Progenitor cell of endocrine pancreas (in vitro differentiated cells): ENCODE measurements at places on chromosomes 2 and 18. TPM values are rescaled to one million over a fixed set of nuclear protein-coding genes. Genes with fewer than 3 reads are reported as not detected.
A peak's percentile ranks its signal among the peaks of the same experiment; 100 is the strongest.

GRCh38 chr18:61988100-61988499 is 95.3 kb upstream of the RNF152 start:
- H3K4me3 ChIP-seq = no peak overlapping the region
- H3K27me3 ChIP-seq = no peaks in the 10 kb centered on the region
- H3K4me1 ChIP-seq = no peaks in the 10 kb centered on the region
- no peak for DNase-seq
- no peak overlapping the region for H3K27ac ChIP-seq
- H3K36me3 ChIP-seq = no peaks in the 10 kb centered on the region

DNA sequence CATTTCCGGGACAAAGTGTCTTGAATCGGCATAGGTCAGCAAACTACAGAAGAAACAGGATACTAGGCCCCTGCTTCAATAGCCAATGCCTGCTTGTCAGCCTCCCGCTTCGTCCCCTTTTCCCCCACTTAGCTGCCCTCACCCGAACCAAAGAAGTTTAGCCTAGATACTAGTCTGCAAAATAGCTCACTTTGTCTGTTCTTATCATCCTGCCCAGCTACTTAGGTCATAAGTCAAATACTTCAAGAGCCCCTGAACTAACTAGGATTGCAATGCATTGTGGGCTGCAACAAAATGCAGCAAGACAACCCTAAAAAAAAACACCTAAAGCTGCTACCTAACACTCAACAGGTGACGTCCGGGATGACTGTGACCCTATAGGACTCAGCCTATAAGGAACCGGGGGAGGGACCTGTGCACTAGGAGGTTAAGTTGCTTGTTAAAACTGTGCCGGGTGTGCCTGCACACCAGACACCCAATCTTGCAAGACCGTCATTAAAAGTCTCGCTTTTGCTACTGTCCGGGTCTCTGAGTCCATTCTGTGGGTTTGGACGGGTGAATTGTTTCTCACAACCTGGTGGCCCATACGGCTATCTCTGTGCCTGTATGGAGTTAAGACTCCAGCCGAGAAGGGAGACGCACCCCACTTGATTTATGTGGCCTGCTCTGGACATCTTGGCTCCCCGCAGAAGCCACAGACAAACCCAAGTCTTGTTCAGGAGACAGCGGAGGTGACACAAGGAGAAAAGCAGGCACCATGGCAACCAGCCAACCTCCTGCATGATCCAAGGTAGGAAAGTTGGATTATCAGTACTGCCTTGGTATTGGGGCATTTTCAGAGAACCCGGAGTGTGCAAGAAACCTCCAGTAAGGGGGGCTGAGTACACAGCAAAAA is 105.9 kb downstream of the HIBCH start:
- peaks cover 4% of the 10 kb centered on the region for H3K4me1 ChIP-seq
- no peak overlapping the region for H3K27ac ChIP-seq

GRCh38 chr2:226508683-226509082 is 290.9 kb downstream of the IRS1 start:
- H3K4me3 ChIP-seq = no peak overlapping the region
- no peak overlapping the region for H3K27ac ChIP-seq
- no peak for DNase-seq
- no peaks in the 10 kb centered on the region for H3K36me3 ChIP-seq

DNA sequence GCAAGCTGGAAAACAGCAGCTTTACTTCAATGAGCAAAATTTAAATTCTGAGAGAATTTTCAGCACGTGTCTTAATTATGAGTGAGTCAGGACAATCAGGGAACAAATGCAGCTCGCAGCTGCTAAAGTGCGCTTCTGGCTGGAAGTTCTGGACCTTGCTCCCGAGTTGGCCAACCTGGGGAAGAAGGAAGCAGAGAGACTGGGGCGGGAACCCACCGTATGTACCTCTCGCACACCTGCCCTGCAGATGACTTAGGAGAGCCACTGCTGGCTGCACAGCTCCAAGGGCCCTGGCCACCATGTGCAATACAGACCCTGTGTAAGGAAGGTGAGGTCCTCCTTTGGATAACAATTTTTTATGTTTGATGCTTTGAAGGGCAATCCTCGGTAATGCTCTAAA is 42.4 kb downstream of the REEP1 start:
- H3K27ac ChIP-seq = no peak overlapping the region
- peaks cover 2% of the 10 kb centered on the region for H3K4me1 ChIP-seq
- DNase-seq = no peak
- H3K27me3 ChIP-seq = no peaks in the 10 kb centered on the region
- H3K36me3 ChIP-seq = no peaks in the 10 kb centered on the region

- DNase-seq = no peak
- H3K36me3 ChIP-seq = no peaks in the 10 kb centered on the region
- no peak overlapping the region for H3K27ac ChIP-seq
- no peak overlapping the region for H3K4me3 ChIP-seq
- peaks cover 38% of the 10 kb centered on the region for H3K27me3 ChIP-seq
Measured at GRCh38 chr2:104654811-104655210, 199.1 kb upstream of the POU3F3 start.

DNA sequence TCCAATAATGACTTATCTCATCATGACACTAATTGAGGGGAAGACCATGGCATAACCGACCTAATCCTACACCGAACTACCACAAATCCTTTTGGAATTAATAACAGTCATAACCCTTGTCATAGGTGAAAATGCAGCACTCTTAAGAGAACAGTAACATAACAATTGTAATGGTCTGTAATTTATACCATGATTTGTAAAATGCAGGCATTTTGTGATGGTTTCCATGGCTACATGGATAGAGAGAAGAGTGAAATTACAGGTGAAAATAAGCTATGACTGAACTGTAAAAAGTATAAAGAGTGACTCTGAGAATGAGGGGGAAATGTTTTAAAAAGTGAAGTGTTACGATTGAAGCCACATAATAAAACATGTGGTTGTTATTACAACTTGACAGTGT is 494.1 kb upstream of the SLC39A10 start:
- DNase-seq = no peak
- H3K27me3 ChIP-seq = no peaks in the 10 kb centered on the region
- no peak overlapping the region for H3K4me3 ChIP-seq
- peaks cover 3% of the 10 kb centered on the region for H3K4me1 ChIP-seq

DNA sequence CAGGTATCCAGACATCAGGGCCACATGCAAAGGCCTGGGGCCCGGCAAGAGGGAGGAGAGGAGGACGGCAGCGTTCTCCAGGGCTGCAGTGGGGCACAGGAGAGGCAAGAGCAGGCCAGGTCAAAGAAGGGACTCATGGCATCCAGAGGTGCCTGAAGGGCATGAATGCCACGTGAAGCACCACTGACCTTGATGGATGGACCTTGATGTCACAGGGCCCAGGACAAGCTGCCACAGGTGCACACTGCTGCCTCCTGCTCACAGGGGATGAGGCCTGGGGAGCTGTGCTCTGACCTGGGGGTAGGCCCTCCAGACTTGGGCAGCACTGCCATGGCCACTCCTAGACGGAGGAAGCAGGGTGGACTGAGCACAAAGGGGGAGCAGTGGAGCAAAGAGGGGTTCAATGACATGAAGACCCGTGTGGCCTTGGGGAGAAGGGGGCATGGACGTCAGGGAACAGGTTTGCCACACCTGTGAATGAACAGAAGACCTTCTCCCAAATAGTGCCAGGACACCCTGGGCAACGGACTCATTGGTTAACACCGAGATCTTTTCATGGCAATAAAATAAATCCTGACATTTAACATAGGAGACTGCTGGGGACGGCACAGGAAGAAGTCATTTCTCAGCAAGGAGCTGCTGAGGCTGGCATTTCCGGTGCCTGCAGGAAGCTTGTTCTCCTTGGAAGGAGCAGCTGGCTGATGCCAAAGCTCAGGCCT is 65.6 kb downstream of the EMX1 start:
- DNase-seq = no peak
- H3K4me1 ChIP-seq = peaks cover 70% of the 10 kb centered on the region
- peaks cover 2% of the 10 kb centered on the region for H3K36me3 ChIP-seq

DNA sequence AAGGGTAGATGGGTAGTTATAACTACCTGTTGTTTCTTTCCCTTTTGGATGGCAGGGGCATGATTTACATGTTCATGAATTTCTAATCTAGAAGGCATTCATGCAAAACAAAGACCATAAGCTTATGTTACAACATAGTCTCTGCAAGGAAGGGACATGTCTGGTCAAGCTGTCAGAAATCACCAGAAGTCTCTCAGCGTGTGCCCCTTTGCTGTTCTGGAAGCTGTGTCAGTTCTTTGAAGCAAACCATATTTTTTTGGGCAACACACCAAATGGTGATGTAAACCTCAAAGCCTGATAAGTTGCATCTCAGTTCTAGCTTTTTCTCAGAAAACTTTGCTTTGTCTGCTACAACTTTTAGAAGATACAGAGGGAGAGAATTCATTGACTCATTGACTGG is 173.5 kb upstream of the CTAGE1 start:
- H3K27me3 ChIP-seq = peaks cover 4% of the 10 kb centered on the region
- DNase-seq = no peak
- no peaks in the 10 kb centered on the region for H3K4me1 ChIP-seq
- H3K27ac ChIP-seq = no peak overlapping the region
- H3K36me3 ChIP-seq = no peaks in the 10 kb centered on the region

DNA sequence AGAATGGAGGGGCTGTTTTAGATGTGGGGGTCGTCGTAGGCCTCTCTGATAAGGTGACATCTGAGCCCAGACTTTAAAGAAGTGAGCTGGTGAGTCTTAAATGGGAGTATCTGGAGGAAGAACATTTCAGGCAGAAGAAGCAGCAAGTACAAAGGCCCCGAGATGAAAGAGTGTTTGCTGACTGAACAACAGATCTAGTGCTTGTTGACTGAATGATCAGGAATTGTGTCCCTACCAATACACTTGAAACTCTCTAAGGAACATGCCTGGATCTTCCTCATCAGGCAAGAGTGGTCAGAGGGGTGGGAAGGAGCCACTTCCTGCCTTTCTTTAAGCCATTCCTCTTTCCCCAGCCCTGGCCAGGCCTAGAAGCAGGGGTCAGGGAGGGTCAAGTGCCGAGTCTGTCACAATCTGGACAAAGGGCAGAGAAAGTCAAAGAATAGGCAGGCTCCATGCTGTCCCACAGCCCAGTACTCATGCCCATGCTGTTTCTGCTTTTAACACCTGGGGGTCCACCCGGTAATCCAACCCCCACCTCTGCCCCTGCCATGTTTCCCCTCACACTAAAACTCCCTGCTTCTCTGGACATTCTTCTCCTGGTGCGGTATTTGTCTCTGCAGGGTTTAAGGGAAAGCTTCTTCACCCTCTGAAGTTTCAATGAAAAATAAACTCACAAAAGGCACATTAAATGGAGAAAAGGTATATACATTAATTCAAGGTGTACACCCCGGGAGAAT is 3.0 kb upstream of the TMEM37 start:
- peaks cover 59% of the 10 kb centered on the region for H3K4me1 ChIP-seq
- H3K36me3 ChIP-seq = no peaks in the 10 kb centered on the region
- DNase-seq = no peak
- no peak overlapping the region for H3K27ac ChIP-seq
- no peak overlapping the region for H3K4me3 ChIP-seq

- peaks cover 8% of the 10 kb centered on the region for H3K36me3 ChIP-seq
- no peak for DNase-seq
- H3K4me3 ChIP-seq = no peak overlapping the region
- H3K27me3 ChIP-seq = no peaks in the 10 kb centered on the region
- no peak overlapping the region for H3K27ac ChIP-seq
- peaks cover 37% of the 10 kb centered on the region for H3K4me1 ChIP-seq
Measured at GRCh38 chr18:50155406-50155805, 39.5 kb downstream of the MYO5B start.

GRCh38 chr18:22093731-22094357 is 75.5 kb upstream of the GATA6 start:
- H3K27ac ChIP-seq = peak overlapping the region; percentile 46
- DNase-seq = no peak
- H3K4me1 ChIP-seq = peaks cover 37% of the 10 kb centered on the region
- H3K4me3 ChIP-seq = no peak overlapping the region

DNA sequence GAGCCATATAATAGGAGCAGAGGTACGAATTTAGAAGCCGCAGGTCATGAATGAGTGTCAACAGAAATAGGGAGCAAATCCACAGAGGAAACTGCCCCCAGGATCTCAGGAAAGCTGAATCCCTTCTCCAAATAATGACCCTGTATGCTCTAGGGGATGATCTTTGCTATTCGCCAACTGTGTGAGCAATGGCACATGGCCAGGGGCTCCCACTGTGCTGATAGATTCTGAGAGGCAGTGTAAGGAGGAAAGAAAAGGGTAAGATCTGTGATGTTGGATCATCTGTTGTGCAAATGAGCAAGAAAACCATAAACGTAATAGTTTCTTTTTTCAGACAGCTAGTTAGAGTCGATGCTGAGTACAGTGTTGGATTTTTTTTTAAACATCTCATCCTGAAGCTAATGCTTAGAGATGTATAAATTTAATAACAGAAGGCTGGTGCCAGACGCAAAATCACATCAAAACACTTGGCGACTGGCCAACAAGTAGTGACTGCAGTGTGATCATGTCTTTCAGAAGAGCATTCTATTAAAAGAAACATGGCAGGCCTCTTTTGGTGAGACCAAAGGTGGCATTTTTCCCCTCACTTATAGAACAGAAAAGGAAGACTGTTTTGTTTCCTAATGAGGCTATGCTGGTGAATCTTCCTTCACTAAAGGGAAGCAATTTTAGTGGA is 77.4 kb downstream of the ABCA12 start:
- no peak overlapping the region for H3K27ac ChIP-seq
- no peak overlapping the region for H3K4me3 ChIP-seq

DNA sequence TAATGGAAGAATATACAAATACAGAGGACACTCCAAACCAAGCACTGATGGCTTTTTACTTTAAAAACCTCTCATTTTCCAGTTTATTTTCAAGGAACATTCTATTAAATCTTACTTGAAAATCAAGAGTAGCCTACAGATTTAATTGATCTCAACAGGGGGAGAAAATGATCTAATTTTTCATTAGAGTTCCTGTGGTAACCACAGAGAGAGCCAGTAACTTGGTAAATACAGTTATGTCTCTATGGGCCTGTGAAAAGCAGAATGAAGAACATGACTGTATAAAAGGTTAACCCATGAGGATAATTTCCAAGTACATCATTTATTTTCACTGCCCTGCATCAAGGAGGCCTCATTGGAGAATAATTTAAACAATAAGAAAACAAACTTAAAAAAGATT is 39.8 kb upstream of the ITPRID2 start:
- H3K27me3 ChIP-seq = no peaks in the 10 kb centered on the region
- H3K4me1 ChIP-seq = peaks cover 17% of the 10 kb centered on the region
- no peak overlapping the region for H3K27ac ChIP-seq
- H3K36me3 ChIP-seq = no peaks in the 10 kb centered on the region

Gene SIX3
- not detected in 2 replicates for total RNA-seq

Gene TTC39C
- total RNA-seq = 28.8 and 30.1 TPM in 2 replicates

Gene TGOLN2
- total RNA-seq = 64.2 and 65.5 TPM in 2 replicates

Gene SDC1
- 35.1 and 38.7 TPM in 2 replicates for total RNA-seq

Gene GCG
- 92.9 and 128 TPM in 2 replicates for total RNA-seq
